ENCODE measurements at places on chromosomes 2 and 18. TPM values are rescaled to one million over a fixed set of nuclear protein-coding genes. Genes with fewer than 3 reads are reported as not detected.

GRCh38 chr2:17223211-17223610 is 295.0 kb downstream of the RAD51AP2 start:
- peak; percentile 16 for DNase-seq

- DNase-seq, result no peak
These were observed 1354.9 kb upstream of the TMEFF2 start for GRCh38 chr2:193549661-193550060.

PLA2R1 gene
- 83.9 TPM for polyA plus RNA-seq

LYPD6 gene
- 17.3 TPM for polyA plus RNA-seq

CDCA7 gene
- polyA plus RNA-seq, result 32.9 TPM

All from renal pelvis (tissue), 12 donors.